ENCODE measurements at places on chromosomes 7 and 10.

GRCh38 chr7:152894295-152895170, 135.0 kb downstream of the ACTR3B start:
- no peak for DNase-seq

- DNase-seq, result no peak
These were observed 49.5 kb downstream of the DIP2C start for GRCh38 chr10:639751-640672.

GRCh38 chr7:3616306-3616705, 315.3 kb downstream of the SDK1 start:
- no peak for DNase-seq

DNA sequence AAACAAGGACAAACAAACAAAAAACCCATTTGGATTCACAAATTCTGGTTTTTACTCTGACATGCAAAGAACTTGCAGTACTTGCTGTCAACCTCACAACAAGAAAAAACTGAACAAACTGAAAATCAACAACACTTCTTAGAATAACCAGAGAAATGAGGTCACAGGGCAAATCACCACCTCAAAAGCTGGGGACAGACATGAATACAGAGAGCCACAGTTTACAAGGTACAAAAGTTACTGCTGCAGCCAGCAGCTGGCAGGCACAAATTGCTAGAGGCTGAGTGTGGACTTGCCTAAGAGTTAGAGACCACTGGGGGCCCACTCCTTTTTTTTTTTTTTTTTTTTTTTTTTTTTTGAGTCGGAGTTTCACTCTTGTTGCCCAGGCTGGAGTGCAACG, 15.0 kb upstream of the RNF32 start:
- no peak for DNase-seq

- DNase-seq, result no peak
These were observed 103.0 kb upstream of the ANKRD1 start for GRCh38 chr10:91023700-91024398.

DNA sequence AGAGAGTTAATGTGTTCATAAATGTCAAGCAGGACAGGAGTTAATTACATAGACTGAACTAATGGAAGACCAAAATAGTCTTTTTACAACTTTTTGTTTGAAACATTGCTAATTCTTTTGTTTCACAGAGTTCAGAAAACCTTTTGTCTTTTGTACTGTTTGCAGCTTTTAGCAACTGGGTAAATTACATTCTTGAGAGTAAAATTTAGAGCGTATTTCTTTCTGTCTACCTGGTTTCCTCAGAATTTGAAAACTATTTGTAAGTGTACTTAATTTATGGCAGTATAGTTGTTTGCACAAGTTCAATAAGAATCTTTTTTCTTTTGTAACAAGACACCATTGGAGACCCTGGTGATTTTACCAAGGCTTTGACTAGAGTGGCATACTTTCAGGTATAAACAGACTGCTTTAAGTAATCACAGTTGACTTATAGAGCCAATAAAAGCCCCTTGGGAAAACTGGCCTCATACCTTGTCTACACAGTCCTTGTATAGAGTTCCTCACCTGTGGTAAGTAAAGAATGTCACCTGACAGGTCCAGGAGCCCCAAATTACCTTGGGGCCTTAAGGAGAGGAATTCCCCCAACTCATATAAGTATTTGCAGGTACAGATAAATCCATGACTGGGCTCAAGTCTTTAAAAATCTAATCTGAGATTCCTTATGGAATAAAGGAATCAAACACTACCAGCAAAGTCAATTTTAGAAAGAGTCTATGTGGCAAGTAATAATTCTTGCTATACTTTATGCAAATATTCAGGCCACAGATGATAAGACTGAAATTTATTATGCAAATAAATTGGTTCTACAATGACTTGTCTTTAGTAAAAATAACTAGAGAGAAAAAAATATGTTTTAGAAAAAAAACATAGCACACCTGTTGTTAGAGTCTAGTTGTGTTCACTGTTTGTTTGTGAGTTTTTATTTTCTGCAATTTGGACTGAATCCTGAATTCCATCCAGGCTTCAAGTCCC, 23.6 kb upstream of the CREB3L2 start:
- no peak for DNase-seq

DNA sequence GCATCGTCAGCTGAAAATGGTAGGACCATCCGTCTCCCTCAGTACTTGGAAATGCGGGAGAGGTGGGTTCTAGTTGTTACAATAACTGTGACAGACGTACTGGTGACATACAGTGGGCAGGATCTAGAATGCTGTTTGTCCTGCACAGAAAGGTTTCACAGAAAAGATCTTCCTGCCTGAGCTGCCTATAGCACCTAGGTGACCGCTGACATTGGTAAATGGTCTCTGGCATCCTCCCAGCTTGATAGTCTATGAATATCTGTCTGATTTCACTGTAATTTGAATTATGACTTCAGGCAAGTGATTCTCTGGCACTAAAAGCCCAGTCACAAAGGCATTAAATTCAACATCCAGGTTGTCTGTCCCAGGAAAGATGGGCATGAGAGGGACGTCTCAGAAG, 38.2 kb upstream of the CCDC3 start:
- no peak for DNase-seq

- no peak for DNase-seq
These were observed 81.4 kb downstream of the VIPR2 start for GRCh38 chr7:159063046-159063840.

DNA sequence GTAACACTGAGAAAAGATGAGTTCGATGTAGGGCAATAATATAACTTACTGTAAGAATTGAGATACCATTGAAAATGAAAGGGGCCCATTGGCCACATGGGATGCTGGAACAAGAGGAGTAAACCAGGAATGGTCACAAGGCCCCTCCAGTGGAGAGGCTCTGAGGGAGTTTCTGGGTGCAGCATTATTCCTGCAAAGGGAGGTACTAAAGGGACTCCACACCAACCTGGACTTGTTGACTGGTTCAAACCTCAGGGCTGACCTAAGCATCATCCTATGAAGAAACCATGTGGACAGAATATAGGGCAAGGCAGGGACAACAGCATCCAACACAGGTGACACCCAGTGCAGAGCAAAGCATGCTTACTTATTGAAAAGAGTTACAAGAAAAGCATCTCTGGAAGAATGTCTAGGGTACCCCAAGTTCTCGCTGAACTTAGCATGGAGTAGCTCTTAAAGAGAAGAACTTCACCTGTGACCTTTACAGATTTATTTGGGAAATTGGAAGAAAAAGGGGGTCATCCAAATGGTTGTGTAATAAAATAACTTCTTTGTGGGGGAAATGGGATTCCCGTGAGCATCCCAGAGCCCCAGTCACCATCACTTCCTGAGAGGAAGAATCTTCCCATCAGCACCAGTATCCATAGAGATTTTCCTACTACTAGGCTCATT, 34.7 kb downstream of the PRSS2 start:
- no peak for DNase-seq

- DNase-seq, result no peak
These were observed 120.2 kb upstream of the LRRTM3 start for GRCh38 chr10:66805612-66806011.

DNA sequence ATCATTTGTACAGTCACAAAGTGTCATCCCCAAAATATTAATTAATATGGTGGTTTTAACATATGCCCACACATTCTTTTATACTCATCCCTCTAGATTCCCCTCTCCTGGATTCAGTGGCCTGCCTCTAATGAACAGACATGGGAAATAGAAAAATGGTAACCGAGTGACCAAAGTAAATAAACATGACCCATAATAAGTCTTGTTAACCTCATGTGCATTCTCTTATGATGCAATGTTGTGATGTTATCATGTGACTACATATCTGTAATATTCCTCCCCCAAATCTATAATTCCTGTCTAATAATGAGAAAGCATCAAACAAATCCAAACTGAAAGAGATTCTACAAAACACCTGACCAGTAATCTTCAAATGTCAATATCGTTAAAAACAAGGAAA, 164.5 kb upstream of the PRSS1 start:
- no peak for DNase-seq

DNA sequence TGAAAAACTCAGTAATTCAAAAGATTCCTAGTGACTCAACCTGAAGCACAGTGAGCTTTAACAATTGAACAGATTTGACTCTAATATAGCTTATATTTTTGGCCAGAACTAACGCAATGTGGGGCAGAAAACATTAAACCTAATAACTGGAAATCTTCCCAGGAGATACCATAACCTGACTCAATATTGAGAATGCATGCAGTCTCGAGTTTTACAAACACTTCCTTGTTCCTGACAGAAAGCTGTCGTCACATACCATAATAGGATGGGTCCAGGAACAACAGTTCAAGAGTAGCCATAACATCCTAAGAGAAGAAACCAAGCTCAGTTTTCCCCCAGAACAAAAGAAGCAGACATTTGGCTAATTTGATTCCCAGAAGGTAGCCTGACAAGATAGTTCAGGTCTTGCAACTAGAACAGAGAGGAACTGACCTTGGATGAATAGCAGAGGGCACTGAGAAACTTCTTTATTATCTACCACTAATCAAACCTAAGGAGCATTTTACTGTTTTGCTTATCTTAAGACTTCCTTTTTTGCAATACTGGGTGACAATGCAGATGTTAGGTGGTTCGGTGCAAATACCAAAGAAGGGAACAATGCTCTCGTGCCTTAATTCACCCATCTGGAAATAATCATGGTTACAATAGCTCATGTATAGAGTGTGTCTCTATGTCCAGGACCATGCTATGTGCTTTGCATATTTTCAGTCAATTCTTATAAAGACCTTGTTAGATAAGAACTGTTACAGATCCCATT, 38.6 kb upstream of the ACSL5 start:
- no peak for DNase-seq

- no peak for DNase-seq
These were observed 5.7 kb upstream of the PIP start for GRCh38 chr7:143126146-143126545.

DNA sequence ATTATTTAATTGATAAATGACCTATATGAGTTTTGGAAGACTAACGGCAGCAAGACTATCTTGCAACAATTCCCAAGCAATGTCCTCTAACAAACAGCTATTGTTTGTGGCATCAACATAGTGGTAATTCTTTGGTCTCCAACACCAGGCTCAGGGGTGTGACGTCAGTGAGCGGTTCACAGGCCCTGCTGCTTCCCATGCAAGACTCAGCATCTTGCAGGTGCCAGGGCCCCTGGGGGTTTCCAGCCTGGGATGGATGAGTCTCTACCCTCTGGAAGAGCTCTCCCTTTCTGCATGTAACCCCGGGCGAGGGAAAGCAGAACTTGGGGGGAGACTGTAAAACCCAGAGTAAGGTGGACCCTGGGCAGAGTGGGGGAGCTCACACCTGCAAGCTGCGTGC, 164.7 kb downstream of the ACTR3B start:
- no peak for DNase-seq

DNA sequence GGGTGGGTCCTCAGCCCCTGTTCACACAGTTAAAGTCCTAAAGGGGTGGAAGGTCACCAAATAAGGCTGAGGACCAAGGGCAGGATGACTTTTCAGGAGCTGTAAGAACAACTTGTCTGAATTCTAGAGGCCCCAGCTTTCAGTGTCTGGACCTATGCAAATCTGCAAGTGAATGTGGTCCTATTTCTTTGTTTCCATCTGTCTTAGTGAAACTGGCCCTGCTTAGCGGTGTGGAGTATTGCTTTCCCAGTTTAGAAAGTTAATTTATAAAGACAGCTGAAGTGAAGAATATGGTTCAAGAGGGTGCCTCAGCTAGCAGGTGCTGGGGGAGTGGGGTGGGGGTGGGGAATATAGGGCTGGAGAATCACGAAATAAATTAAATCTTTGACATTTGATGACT, 40.1 kb downstream of the HHEX start:
- DNase-seq, result peak; percentile 35

DNA sequence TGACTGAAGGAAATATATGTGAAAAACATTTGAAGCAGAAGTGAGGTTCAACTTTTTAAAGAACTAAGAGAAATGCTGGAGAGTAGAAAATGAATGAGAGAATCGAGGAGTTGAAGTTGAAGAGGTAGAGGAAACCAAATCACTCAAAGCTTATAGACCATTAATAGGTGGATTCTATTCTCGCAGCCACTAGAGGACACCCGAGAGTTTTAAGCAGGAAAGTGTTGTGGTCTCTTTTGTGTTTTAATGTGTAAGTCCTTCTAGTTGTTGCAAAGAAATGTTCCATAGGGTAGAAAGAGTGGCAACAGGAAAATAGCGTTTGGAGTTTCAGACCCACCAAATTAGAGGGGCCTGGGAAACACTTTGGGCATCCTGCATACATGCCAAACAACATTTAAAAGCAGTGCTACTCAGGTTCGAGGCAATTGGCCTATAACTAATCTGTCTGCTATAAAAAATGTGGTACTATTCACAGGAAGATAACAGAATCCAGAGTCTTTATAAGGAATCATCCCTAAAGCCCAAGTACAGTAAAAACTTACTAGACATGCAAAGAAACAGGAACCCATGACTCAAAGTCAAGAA, 75.3 kb upstream of the TAS2R16 start:
- no peak for DNase-seq

DNA sequence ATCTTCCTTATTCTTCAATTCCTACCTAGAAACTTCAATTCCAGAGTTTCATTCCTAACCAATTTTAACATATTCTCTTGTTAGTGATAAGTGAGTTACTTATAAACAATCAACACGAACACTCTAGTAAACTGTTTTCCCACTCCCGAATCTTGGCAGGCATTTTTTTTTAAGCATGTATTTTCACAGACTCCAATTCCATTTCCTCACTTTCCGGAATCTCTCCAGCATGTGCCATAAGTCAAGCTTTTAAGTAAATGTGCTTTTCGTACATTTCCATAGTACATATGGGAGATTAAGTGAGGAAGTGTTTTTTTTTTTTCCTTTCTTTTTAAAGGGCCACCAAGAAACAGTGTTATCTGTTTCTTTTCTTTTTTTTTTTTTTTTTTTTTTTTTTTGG, 89.1 kb downstream of the FGFR2 start:
- DNase-seq, result no peak

GRCh38 chr10:50393784-50394467, 142.6 kb upstream of the ASAH2 start:
- DNase-seq, result no peak

DNA sequence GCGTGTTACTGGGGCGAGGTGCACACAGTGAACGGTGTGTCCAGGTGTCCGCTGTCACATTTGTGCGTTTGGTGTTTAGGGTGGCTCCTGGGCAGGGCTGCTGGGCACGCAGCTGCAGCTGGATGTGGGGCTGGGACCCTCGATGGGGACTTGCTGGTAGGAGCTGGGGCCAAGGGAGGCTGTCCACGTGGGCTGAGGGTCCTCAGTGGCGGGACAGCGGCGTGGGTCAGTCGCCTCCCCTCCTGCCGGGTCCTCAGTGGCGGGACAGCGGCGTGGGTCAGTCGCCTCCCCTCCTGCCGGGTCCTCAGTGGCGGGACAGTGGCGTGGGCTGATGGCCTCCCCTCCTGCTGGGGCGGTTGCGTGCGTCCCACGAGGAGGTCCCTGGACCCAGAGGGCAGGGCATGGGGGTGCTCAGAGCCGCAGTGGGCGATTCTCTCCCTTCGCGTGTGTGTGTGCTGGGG, 68.5 kb downstream of the INPP5A start:
- DNase-seq, result no peak

DNA sequence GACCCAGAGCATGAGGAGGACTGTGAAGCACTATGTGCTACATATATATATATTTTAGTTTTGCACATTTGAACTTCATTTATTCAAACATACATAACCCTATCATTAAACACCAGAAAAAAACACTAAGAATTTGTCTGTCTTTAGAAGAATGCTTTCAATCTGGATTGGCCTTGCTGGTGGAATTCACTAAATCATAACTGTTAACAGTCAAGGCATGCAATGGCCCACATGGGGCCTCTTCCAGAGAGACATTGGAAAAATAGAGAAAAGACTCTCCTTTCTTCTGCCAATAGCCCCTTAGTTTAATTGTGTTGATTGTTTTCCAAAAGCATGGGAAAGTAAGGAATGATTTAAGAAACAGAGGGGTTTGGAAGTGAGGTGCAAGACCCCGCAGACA, 77.9 kb downstream of the MRPL32 start:
- DNase-seq, result no peak

GRCh38 chr7:101985903-101986734, 168.7 kb downstream of the CUX1 start:
- DNase-seq, result no peak
